ENCODE measurements at places on chromosomes 7 and 10.
A peak's percentile ranks its signal among the peaks of the same experiment; 100 is the strongest.

DNA sequence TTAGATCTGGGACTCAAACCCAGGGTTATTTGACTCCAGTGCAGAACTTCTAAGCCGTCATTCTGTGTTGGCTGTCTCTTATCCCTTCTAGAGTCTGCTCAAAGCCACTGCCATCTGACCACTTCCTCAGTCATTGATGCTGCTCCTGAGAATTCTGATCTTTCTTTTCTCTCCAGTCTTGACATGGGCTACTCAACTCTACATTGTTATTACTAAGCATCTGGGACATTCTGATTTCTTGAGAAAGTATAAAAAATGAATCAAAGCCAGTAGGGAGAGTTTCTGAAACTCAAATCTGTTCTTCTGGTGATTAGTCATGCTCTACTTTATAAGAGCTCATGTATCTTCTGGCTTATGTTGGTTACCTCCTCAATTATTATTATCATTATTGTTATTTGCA, 48.7 kb downstream of the ANK3 start:
- DNase-seq: no peak

GRCh38 chr7:2709553-2710285, 21.7 kb downstream of the AMZ1 start:
- DNase-seq: peak; percentile 86

DNA sequence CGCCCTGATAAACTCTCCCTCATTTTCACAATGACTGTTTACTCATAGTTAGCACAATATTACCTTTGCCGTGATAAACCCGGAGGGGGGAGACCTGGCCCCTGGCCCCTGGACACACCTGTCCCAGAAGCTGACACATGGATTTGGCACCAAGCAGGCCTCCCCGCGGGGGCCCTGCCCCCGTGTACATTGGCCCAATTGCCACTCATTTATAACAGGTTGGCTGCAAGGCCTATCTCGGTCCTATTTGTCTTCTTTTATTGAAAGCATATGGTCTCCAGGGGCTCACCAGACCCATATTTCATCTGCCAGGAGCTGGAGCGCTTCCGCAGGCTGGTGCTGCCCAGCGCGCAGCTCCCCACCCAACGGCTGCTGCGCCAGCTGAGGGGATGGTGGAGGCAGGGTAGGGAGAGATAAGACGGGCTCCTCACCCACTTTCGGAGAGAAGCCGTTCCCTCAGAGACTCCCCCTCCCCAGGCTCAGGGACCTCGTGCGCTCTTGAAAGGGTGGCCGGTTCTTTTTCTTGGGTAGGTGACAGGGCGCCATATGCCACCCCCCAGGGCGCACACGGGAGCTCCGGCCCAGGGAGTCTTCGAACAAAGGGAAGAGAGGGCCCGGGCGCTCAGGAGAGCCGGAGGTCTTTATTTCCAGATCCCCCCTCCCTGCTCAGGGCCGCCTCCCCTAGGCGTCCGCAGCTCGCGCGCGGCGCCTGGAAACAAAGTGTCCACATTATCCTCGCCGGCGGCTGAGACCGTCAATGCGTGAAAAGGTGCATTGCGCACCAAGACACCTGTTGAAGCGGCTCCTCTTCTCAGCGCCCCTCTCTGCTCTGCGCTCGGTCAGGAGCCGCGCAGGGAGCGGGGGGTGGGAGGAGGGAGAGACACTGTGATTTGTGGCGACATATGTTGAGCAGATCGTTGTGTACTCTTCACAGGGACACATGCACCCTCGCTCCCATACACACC, 4.3 kb upstream of the NEUROG3 start:
- no peak for DNase-seq

GRCh38 chr10:21100871-21101514, 203.9 kb upstream of the NEBL start:
- DNase-seq: peak; percentile 13

GRCh38 chr7:82430500-82431465, 12.8 kb downstream of the CACNA2D1 start:
- DNase-seq: no peak

DNA sequence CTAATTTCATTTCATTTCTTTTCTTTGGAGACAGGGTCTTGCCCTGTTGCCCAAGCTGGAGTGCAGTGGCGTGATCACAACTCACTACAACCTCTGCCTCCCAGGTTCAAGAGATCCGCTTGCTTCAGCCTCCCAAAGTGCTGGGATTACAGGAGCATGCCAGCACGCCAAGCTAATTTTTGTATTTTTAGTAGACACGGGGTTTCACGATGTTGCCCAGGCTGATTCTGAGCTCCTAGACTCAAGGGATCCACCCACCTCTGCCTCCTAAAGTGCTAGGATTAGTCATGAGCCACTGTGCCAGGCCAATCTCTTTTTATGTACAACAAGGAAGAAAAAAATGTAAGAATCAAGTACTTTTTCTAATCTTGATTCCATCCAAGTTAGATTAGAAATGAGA, 10.7 kb upstream of the KMT2E start:
- DNase-seq: peak; percentile 51

DNA sequence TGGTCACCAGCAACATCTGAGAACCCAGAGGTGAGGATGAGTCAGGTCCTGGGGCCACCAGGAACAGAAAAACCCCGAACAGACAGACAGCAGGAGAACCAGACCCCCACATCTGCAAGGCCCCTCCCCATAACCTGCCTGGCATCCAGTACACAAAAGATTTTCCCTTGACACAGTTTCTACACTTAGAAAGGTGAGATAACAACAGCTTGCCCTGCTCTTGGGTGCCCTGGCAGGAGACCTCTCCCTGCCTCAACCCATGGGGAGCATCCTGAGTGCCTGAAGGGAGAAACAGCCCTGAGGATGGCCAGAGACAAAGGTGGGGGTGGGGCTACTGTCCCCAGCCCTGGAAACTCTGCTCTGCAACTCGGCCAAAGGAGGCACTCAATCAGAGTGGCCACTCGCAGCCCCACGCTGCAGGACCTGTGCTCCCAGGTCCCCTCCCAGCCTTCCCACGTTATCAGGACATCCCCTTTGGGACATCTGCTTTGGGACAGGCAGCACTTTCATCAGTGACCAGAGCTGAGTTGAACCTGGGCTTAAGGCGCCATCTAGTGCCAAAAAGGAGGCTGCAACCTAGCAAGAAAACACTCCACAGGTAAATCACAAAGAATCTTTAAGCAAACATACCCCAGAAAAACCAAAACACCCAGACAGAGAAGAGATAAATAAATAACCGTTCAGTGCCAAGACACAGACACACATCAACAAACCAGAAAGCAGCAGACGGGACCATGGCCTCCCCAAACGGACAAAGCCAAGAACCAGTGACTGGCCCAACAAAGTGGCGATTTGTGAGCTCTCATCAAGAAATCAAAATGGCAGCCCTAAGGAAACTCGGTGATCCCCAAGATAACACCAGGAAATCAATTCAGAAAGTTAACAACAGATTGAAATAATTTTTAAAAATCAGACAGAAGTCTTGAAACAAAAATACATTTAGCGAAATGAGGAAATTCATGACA, 233.7 kb downstream of the PTPRN2 start:
- DNase-seq: no peak

- DNase-seq: no peak
Measured at GRCh38 chr7:1026721-1027161, 17.6 kb upstream of the GPR146 start.

GRCh38 chr10:14659626-14660196, 115.0 kb downstream of the FAM107B start:
- peak; percentile 46 for DNase-seq

DNA sequence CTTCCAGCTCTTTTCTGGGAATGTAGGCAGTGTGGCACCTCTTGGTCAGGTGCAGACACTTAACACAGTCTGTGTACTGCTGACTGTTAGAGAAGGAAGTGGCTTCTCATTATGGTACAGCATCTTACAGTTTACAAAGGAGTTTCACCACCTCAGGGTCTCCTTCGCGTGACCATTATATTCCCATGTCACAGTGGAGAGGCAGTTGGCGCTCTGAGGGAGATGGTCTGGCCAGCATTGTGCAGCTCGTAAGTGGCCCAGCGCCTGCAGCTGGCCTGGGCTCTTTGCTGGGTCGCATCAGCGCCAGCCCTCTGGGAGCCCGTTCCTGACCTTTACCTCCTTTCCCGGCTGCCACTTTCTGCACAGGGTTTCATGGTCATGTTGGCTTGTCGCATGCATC, 15.4 kb downstream of the TSPAN15 start:
- no peak for DNase-seq

GRCh38 chr10:84254552-84255478, 10.0 kb downstream of the RGR start:
- no peak for DNase-seq

DNA sequence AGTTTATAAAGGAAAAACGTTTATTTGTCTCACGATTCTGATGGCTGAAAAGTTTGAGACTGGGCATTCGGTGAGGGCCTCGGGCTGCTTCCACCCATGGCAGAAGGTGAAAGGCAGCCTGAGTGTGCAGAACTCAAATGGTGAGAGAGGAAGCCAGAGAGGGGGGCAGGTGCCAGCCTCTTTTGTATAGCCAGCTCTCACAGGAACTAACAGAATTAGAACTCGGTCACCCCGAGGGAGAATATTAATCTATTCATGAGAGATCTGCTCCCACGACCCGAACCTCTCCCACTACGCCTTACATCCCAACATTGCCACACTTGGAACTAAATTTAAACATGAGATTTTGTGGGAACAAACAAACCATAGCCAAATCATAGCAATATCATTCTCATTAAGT, 112.6 kb downstream of the ZPBP start:
- peak; percentile 10 for DNase-seq

DNA sequence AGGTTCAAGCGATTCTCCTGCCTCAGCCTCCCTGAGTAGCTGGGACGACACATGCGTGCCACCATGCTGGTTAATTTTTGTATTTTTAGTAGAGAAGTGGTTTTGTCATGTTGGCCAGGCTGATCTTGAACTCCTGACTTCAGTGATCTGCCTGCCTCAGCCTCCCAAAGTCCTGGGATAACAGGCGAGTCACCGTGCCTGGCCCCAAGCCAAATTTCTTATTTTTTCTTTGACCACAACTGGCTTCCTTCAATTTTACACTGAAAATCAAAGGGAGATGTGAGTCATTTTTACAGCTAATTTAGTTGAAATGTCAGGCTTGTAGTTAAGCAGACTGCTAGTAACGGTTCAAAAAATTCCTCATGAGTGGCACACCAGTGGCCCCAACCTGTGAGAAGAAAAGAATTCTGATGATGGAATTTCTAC, 7.8 kb downstream of the RNF216 start:
- DNase-seq: peak; percentile 61

- peak; percentile 54 for DNase-seq
Measured at GRCh38 chr7:92835261-92835850, 1.0 kb downstream of the CDK6 start.

DNA sequence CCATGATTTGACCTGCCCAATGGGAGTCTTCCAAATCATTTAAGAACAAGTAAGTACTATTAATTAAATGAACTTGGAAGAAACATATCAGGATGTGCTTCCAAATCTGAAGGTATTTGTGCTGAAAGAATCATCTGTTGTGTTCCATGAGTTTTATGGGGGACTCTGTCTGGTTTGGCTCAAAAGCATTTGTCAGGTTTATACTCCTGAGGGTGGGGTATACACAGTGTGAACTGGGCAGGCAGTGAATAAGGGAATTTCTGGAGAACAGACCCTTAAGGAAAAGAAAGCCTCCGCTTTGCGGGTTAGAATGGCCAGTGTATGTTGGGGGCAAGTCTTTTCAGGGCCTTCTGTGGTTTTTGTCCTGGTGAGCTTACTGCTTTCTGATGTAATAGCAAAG, 29.9 kb downstream of the TCF7L2 start:
- DNase-seq: no peak

GRCh38 chr10:70974351-70974901, 86.1 kb upstream of the PCBD1 start:
- no peak for DNase-seq

GRCh38 chr7:83156006-83156405, 6.7 kb downstream of the PCLO start:
- DNase-seq: no peak

DNA sequence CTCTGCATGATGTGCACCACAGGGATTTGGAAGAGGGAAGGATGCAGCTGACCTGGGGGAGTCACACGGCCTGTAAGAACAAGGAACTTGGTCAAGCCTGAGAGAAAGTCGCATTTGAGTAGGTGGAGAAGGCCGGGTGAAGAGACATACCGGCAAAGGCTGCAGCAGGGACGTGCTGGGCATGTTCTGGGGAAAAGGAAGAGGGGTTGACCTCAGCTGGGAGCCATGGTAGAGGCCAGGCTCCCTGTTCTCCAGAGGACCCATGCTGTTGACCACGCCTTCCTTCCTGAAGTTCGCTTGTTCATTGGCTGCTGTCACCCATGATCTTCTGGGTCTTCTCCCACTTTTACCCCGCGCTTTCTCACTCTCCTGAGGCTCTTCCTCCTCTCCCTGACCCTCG, 84.5 kb downstream of the HTR5A start:
- DNase-seq: no peak

DNA sequence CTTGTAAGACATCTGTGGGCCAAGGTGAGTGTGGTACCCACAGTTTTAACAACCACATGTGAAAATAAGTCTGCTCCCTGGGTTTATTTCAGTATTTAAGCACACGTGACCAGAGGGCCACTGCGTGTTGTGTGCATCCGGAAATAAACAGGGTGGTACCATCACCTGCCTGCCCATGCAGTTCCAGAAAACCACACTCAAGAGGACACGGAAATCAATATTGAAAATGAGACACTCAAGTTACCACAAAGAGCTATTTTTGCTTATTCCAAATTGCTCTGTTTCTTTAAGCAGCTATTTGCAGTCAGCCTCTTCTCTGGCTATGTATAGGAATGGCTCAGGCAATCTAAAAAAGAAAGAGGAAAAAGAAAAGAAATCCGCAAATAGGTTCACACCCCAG, 71.8 kb upstream of the LOXL4 start:
- no peak for DNase-seq

GRCh38 chr7:127089146-127089545, 163.6 kb downstream of the GRM8 start:
- DNase-seq: no peak

GRCh38 chr7:30471205-30471604, 7.4 kb downstream of the NOD1 start:
- DNase-seq: no peak

DNA sequence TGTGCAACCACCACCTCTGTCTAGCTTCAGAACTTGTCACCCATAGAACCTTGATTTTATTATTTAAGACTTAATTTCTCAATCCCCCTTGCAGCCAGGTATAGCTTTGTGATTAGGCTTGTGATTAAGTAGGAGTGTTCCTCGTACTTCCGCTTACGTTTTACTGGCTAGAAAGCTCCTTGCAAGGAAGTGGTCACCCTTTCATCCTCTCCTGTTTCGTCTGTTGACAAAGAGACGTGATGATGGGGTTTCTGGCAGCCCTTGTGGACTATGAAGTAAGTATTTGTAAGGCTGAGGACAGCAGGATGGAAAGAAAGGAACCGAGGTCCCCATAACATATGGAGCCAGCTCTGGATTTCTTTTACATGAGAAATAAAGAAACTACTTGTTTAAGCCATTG, 86.5 kb upstream of the KDM7A start:
- no peak for DNase-seq

DNA sequence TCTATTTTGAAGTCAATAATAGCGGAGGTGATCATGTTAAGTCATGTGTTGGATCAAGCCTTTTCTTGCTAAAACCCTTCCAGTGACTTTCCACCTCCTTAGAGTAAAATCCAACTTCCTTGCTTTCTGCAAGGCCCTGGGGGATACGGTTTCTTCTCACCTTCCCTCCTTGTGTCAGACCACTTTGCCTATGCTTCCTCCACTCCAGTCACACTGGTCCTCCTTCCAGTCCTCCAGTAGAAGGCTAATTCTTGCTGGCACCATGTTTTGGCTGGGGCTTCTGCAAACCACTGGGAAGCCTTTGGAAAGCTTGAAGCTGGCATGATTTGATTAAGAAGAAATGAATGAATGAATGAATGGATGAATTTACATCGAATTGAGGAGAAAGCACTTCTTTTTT, 169.5 kb downstream of the PLXDC2 start:
- no peak for DNase-seq

All from activated CD4-positive, alpha-beta T cell treated with anti-CD3 and anti-CD28 coated beads, Interleukin-2, amount 50 U/mL, for 48 hours (primary cell).